Muscle of leg (tissue), 16 donors: ENCODE measurements at places on chromosomes 7 and 10.

DNA sequence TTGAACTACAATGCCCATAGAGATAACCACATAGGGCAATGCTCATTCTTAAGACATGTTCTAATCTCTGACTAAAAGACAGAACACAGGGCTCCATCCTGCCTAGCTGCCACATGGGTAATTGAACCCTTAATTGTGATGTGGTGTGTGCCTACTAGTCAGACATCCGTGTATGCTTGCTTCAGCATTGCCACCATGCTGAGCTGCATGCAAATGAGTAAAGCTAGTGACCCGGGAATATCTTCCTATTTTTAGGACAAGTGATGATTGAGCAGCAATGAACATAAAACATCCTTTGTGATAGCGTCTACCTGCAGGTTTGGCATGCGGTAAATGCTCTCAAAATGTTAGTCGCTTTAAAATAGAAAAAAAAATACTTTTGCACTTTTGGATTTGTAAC, 115.8 kb downstream of the MAGI2 start:
- DNase-seq: no peak

- DNase-seq: no peak
Measured at GRCh38 chr10:100886521-100886920, 26.2 kb upstream of the SLF2 start.

DNA sequence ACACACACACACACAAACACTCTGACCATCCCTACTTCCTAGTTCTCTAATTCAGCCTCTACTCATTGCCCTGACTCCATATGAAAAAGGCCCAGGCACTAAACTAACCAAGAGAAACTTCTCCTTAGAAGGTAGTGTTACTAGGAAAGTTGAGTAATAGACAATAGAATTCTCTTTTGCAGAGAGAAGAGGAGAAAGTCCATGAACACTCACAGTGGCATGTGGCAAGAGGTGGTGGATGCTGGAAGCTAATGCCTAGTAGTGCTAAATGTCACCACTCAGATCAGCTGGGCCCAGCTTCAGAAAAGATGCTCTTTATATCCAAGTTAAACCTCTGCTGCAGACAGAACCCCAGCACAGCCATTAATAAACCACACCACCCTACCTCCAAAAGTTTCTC, 58.2 kb downstream of the SORBS1 start:
- no peak for DNase-seq

DNA sequence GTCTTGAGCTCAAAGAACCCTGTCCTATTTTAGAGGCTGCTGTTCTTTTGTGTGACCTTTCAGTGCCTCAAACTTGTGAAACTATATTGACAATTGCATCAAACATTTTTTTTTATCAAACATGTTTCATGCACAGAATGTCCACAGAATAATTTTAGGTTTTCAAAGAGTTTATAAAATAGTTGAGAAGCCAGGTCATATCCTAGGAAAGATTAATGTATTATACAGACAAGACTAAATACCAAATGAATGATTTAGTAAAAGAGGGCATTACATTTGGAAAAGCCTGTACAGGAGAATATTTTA, 67.0 kb downstream of the CDK6 start:
- DNase-seq: no peak

DNA sequence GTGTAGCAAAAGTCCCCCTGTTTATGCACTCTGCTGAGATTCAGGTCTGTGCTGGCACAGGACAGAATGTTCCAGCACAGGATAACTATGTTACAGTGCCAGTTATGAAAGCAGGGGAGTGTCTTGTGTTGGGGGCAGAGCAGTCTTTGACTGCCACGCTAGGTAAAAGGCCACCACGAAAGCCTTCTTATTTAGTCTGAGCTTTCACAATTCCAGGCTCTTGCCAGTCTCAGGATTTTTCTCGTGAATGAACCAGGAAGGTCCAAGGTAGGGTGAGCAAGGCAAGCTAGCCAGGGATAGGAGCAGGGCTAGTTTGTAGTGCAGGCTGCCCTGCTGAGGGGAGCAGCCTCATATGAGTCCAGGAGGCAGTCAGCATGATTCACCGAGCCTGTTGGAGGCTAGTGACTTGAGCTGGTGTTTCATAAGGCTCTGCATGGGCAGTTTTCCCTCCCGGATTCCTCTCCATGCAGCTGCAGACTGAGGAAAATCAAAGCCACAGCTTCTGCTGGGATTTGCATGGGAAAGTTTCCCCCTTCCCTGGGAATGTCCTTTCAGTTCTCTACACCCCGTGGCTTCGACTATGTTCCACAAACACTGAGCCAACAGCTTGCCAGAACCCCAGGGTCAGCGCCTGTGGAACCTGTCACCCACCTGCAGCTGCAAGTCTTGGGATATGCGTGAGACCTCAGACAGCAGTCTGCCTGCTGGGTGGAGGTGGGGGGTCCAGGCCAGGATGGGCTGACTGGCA, 112.3 kb downstream of the JCAD start:
- peak; percentile 63 for DNase-seq

GRCh38 chr7:54331311-54331710, 210.9 kb upstream of the VSTM2A start:
- DNase-seq: no peak

DNA sequence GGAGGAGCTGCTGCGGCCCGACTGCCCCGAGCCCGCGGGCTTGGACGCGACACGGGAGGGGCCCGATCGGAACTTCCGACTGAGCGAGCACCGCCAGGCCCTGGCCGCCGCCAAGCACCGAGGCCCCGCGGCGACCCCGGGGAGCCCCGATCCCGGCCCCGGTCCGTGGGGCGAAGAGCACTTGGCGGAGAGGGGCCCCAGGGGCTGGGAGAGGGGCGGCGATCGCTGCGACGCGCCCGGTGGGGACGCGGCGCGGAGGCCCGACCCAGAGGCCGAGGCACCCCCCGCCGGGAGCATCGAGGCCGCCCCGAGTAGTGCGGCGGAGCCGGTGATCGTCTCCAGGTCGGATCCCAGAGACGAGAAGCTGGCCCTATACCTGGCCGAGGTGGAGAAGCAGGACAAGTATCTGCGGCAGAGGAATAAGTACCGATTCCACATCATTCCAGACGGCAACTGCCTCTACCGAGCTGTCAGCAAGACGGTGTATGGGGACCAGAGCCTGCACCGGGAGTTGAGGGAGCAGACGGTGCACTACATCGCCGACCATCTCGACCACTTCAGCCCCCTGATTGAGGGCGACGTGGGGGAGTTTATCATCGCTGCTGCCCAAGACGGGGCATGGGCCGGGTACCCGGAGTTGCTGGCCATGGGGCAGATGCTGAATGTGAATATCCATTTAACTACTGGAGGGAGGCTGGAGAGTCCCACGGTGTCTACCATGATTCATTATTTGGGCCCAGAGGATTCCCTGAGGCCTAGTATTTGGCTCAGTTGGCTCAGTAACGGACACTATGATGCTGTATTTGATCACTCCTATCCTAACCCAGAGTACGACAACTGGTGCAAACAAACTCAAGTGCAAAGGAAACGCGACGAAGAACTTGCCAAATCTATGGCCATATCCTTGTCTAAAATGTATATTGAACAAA, 1.4 kb downstream of the OTUD1 start:
- peak; percentile 46 for DNase-seq

- no peak for DNase-seq
Measured at GRCh38 chr10:60578217-60578616, 188.5 kb upstream of the ANK3 start.

- no peak for DNase-seq
Measured at GRCh38 chr10:114810926-114811325, 10.7 kb upstream of the FHIP2A start.

DNA sequence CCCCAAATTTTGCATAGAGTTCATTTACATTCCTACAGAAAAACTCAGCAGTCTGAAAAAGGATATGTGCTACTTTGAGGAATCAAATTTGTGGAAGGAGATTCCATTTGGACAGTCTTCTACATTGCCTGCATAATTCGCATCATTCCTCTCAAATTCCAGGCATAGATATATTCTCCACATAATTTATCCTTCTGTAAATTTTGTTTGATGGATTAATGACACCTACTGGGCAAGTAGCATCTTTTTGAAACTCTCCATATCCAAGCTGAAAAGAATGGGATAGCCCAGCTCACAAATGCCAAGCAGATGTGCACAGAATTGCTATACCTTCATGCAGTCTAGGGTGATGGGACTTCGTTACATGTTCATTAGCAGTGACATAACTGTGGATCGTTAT, 515.3 kb downstream of the AUTS2 start:
- DNase-seq: no peak

DNA sequence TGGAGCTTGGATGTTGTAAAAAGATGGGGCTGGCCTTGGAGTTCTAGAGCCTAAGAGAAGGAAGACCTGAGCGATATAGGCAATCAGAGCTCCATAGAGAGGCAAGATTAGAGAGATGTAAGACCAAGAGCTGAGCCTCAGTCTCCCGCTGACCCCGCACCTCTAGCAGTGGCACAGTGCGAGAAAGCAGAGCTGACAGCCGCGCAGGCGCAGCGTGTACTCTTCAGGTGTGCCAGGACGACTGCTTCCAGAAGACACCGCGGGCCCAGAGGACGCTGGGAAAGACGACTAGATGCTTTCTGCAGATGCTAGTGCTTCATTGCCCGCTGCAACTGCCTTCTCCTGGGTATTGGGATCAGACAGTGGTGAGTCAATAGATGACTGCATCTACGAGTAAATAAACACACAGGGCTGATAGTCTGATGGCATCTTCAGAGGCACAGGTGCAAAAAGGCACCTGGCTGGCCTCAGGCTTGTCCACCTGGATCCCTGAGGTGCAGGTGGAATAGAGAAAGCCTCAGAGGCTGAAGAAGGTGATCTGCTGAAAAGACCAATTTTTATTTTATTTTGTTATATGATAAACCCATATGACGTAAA, 38.1 kb upstream of the CCDC6 start:
- no peak for DNase-seq

DNA sequence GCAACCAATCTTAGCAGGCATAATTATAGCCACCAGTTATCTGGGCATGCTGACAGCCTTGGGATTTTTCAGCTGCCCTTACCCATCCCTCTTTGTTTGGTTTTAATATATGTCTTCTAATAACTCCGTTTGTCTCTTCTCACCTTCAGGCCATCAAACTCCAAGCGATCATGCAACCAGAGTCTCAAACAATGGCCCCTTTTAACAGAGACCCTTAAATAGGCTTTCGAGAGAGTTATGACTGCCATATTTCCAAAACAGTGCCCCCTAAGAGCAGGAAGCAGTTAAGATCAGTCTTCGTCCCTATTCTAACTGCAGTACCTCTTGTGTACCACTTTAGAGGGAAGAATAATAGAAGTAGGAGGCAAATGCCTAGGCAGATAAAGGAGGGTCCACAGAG, 157.5 kb downstream of the DGKB start:
- no peak for DNase-seq

DNA sequence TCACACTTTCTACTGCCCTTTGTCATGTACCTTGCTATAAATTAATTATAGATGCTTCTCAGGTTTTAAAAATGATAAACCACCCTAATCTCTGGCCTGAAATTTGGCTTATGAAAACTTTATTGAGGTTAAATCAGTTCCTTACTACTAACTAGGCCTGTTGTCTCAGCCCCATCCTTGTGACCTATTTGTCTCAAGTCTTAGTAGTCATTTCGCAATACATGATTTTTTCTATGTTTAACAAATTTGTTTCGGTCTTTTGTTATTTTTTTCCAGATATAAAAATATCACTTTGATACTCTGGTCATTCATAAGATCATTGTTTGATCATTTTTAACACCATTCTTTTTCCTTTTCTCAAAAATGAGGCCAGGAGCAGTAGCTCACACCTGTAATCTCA, 411.6 kb downstream of the GFRA1 start:
- DNase-seq: no peak

DNA sequence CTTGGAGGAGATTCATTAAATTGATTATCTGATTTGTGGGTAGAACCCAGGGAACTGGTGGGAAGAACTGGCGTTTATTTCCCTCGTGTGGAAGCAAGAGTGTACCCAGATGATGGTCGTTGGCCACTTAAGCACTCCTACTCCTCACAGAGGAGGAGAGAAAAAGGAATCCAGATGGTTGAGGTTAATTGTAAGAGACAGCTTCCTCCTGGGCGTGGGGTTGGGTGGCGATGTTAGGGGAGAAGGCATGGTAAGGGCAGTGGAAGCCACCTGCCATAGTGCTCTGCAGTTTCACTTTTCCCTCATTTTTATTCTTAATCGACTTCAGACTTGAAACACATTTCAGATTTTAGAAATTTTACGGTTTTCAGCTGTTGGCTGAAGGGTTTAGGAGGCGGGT, 104.1 kb downstream of the DOCK1 start:
- no peak for DNase-seq

- no peak for DNase-seq
Measured at GRCh38 chr7:106966121-106966520, 78.4 kb upstream of the PRKAR2B start.

DNA sequence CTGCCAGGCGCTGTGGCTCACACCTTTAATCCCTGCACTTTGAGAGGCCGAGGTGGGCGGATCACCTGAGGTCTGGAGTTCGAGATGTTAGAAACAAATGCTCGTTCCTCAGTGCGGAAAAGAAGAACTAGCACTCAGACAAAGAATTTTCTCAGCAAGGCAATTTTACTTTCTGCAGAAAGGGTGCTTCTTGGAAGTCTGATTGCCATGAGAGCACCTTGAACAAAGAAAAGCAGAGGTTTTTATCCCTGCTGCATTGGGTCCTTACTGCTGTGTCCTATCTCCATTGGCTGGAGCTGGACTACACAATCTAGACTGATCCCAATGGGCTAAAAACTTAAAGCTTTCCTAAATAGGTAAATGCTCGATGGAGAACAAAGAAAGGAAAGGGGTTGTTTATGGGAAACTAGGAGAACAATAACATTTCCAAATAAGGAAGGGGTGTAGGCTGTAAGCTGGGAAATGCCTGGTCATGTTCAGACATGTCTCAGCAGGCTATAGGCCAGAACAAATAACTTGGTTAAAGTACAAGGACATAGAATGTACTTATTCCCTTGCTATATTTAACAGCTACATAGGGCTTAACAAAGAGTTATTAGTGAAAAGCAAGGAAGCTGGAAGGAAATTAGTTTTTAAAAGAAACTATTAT, 26.1 kb upstream of the ACTR3B start:
- DNase-seq: no peak

GRCh38 chr10:49323171-49323895, 24.4 kb downstream of the C10orf71 start:
- DNase-seq: no peak

GRCh38 chr7:70619130-70619529, 512.8 kb upstream of the GALNT17 start:
- DNase-seq: no peak

GRCh38 chr7:12893292-12893691, 205.9 kb downstream of the ARL4A start:
- no peak for DNase-seq

- DNase-seq: peak; percentile 80
Measured at GRCh38 chr10:103854686-103855391, 537 bp downstream of the SH3PXD2A start.

- no peak for DNase-seq
Measured at GRCh38 chr7:106657085-106657991, 3.6 kb downstream of the CCDC71L start.

- DNase-seq: no peak
Measured at GRCh38 chr7:18573410-18574234, 78.1 kb downstream of the HDAC9 start.

GRCh38 chr7:100655908-100656674, at the start of gene ACTL6B:
TSS of gene ACTL6B (minus strand) at chr7:100656448. CDS start at chr7:100656354, 94 bp downstream.
- peak; percentile 74 for DNase-seq

DNA sequence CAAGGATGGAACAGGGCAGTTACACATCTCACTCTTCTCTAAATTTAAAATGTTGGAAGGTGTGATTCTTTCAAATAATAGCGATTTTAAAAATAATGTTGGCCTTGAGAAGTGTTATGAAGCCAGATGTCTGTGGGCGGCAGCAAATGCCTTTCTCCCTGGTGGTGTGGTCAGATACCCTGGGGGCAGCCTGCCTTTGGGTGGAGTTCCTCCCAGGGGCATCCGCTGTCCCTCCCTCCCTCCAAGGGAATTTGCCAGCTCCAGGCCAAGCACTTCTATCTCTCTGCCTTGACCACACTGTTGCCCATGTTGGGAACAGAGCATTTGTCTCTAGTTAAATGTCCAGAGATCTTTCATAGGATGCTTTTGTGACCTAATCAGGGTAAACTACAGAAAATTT, 121.4 kb downstream of the POU6F2 start:
- DNase-seq: no peak
